ENCODE measurements at places on chromosomes 5 and 9.

DNA sequence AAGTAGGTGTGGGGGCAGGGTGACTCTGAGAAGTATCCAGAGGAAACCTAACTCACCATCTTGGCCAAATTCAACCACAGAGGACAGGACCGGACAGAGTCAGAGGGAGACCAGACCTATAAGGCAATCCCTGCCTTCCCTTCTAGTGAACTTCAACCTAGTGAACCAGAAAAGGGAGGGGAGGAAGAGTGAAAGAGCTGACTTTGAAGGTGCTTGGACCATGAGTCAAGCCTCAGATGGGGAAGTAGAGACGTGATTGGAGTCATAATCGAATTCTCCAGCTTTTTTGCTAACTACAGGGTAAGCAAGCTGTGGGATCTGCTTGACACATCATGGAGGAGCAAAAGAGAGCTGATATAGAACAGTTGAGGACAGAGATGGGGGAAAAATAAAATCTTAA lies 18.8 kb upstream of the KIF2A start:
- no peak for DNase-seq

DNA sequence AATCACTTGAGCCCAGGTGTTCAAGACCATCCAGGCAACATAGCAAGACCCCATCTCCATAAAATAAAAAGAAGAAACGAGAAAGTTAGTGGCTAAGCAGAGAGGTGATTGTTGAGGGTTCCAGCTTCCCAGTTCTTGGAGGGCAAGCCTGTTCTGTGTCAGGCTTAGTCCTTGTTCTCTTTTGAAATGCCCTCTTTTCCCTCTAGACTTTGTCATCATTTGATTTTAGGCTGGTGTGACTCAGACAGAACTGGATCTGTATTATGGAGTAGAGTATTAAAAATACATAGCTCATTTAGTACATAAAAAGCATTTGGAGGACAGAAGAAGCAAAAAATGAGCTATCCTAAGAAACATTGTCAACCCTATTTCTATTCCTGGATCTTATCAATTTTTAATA lies 159.4 kb downstream of the CD180 start:
- DNase-seq, result no peak

GRCh38 chr9:124685217-124685616 lies 85.9 kb downstream of the NR6A1 start:
- DNase-seq, result no peak

GRCh38 chr5:74432721-74433120 lies 207.8 kb downstream of the ENC1 start:
- DNase-seq, result no peak

GRCh38 chr5:11143456-11144267 lies 382.6 kb upstream of the DAP start:
- DNase-seq, result no peak

DNA sequence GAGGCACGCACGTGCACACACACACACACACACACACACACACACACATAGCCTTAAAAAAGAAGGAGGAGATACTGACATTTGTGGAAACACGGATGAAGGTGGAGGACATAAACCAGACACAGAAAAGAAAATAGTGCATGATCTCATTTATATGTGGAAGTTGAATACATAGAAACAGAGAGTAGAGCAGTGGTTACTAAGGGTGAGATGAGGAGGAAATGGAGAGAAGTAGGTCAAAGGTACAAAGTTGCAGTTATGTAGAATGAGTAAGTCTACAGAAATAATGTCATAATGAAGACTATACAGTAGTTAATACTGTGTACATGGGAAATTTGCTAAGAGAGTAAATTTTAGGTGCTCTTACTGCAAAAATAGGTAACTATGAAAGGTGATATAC lies 412.2 kb upstream of the CDH9 start:
- no peak for DNase-seq

DNA sequence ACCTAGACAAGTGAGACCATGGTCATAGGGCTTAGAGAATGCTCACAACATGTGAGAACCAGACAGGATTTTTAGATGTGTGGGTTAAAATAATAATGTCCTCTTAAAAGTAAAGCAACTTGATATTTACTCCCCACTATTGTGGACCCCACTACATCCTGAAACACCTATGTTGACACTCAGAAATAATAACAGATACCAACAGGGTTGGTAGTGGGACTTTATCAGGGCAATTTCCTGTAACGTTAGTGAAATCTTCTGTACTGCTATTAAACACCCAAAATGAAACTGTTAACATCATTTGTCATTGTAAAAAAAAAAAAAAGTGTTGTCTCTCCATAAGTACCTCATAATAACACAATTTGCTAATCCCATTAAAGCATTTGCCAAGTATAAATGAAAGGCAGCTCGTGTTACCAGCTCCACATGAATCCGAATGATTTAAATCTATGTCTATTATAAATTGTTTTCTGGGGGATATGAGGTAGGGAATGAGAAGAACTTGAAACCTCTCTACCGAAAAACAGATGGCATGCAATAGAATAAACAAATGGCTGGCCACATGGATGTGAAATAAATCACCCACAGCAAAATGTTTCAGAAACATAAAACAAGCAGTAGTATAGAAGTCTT lies 285.9 kb downstream of the ARHGEF28 start:
- DNase-seq, result no peak

DNA sequence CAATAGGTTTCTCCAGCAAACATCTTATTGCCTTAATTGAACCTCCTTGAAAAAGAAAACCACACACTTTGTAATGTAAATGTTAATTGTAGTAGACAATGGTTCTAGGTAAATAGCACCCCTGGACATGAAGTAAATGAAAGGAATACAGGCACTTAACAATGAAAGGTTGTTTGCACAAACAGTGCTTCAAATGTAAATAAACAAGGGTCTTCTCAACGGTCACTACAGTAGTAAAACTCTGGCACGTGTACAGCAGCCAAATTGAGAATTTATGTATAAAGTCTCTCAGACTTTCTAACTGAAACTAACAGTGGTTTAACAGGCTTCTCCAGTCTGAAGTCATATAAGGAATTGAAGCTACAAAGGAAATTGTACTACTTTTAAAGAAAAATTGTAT lies 218.3 kb downstream of the MEF2C start:
- DNase-seq, result peak; percentile 10

DNA sequence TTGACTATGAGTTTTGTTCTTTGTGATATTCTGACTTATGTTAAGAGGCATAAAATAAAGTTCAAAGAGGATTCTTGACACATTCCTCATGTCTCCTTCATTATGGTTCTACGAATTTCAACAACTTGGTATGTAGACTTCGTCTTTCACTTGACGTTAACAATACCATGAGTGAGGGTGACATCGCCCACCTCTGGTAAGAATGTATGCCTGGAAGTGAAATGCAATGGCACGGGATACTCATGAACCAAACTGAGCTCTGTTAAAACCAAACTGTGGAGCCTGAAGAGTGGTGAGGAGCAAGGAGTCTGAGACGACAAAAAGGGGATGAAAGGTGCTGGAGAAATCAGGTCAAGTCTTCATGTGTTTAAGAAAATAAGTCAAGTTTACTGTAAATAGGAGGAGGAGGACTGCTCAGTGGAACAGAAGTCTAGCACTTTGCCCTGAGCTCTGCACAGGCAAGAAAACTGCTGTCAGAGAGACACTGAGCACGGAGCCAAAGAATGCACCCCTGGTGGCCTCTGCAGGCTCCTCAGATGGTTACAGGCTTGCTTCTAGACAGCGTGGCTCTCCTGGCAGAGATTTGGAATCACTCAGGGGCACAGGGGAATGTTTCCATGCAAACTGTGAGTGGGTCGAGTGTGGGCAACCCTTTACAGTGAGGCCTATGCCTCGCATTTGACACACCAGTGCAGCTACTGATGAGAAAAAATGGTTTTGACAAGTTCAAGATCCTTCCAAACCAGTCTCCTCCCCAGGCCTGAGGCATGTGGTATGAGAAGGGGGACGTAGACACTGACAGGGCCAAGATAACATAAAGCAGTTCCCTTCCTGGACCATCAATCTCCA lies 470.1 kb downstream of the IRX1 start:
- DNase-seq, result no peak

- no peak for DNase-seq
Measured at GRCh38 chr5:132641241-132641723, 16.7 kb upstream of the IL13 start.

DNA sequence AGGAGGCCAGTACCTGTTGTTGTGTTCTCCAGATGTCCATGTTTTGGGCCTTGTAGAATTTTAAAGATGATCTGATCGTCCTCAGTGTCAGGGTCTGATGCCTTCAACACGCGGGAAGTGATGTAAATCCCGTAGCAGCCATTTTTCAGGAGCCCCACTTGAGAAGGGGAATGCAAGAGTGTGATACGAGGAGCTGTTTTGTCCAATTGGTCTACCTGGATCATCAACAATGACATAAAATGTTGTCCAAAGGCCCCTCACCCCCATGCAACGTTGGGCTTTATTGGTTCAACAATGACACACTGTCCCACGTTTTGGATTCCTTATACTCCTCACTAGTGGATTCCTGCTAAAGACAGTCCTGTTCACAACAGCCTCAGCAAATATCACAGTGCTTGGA lies 48.1 kb upstream of the CER1 start:
- no peak for DNase-seq

DNA sequence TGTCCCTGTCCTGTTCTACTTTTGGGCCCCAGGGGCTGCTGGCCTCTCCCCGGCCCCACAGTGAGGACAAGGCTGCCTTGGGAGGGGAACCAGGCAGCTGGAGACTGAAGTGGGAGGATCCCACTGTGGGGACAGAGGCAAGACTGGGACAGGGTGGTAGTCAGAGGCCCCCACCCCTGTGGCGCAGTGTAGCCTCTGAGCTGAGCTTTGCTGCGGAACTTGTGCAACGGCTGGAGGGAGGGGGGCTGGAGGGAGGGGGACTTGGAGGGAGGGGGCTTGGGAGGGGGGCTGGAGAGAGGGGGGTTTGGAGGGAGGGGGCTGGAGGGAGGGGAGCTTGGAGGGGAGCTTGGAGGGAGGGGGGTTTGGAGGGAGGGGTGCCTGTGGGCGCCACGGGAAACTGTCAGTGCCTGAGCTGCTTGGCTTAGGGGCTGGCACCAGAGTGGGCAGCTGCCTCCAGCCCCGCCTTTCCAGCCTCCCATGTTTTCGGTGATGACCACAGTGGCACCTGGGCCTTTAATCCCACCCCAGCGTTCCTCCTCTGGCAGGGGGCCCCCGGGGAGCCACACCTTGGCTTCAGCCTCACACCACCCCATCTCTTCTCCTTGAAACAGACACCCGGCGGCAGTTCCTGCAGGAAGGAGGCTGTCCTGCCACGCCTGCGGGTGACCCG lies 2.3 kb upstream of the FUT7 start:
- DNase-seq, result peak; percentile 20
